ENCODE measurements at places on chromosomes 5 and 9.

DNA sequence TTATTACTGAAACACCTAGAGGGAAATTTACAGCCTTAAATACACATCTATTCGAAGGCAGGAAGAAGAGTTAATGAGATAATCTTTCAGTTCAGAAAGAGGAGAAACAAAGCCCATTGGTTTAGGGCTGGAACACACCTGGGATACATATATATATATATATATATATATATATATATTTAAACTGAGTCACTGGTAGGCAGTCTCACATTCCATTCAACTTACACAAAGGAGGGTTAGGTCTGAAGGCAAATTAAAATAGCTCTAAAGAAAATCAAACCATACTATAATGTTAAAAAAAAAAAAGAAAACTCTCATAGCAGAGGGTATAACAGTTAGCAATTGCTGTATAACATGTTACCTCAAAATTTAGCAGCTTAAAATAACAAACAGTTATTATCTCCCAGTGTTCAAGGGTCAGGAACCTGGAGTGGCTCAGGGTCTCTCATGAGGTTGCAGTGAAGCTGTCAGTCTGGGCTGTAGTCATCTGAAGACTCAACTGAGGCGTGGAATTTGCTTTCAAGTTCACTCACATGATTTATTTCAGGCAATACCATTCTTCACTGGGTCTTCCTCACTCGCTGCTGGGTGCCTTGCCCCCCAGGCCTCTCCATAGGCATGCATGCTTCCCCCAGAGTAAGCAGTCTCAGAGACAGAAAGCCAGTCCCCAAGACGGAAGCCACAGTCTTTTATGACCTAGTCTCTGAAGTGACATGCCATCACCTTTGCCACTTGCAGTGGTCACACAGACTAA is 332.8 kb downstream of the NSG2 start:
- DNase-seq: no peak

- DNase-seq: no peak
These were observed 14.2 kb downstream of the NDUFAF2 start for GRCh38 chr5:60959156-60959555.

DNA sequence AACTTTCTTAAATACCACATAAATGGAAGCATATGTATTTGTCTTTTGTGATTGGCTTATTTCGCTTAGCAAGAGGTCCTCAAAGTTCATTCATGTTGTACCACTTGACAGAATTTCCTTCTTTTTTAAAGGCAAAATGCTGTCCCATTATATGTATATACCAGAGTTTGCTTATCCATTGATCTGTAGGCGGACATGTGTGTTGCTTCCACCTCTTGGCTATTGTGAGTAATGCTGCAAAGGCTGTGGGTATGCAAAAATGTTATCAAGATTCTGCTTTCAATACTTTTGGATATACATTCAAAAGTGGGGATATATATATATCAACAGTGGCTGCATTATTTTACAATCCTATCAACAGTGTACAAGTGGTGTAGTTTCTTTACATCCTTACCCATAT is 271.0 kb downstream of the PRR16 start:
- no peak for DNase-seq

- DNase-seq: no peak
These were observed 1.9 kb downstream of the STOM start for GRCh38 chr9:121368138-121368522.

Data from stimulated activated CD8-positive, alpha-beta memory T cell treated with anti-CD3 and anti-CD28 coated beads, Interleukin-4, amount 100 ng/mL, for 1 hour (primary cell).